ENCODE measurements at places on chromosomes 2 and 18.

DNA sequence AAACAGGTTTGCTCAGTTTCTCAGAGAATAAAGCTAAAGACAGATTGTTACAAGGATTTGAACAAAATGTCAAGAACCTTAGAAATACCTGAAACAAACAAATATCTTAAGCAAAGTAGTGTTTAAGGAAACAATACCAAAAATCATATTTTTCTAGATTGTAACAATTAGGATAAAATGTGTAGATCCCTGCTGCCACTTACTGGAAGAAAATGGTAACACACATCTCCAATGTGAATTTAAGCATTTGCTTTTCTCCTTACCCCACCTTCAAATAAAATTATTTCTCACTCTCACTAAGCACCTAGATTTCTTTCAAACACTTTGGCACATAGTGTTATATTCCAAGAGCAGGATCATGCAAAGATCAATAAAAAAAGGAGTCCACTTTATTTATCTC, 34.9 kb downstream of the SUCLG1 start:
- DNase-seq = no peak

GRCh38 chr2:65456064-65456463, 23.7 kb upstream of the SPRED2 start:
- DNase-seq = no peak

- no peak for DNase-seq
These were observed 96.5 kb upstream of the CELF4 start for GRCh38 chr18:37662099-37662498.

- DNase-seq = no peak
These were observed 19.0 kb downstream of the TWSG1 start for GRCh38 chr18:9353596-9353995.

DNA sequence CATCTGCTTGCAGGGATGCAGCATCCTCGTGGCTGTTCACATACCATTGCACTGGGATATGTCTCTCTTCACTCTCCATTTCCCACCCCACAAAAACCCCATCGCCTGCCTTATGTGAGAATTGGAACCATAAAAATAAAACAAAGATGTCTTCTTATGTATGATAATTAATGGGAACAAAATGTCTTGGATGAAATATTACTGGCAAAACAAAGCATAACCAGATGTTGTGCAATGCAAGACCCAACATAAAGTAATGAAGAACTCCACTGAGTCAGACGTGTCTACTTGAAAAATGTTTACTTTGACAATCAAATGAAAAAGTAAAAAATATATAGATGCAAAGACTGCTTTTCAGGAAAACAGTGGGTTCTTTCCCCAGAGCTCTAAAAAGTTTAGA, 611.3 kb upstream of the SYT4 start:
- DNase-seq = no peak

- DNase-seq = peak; percentile 45
These were observed 1.6 kb downstream of the KLHL29 start for GRCh38 chr2:23386339-23387220.

DNA sequence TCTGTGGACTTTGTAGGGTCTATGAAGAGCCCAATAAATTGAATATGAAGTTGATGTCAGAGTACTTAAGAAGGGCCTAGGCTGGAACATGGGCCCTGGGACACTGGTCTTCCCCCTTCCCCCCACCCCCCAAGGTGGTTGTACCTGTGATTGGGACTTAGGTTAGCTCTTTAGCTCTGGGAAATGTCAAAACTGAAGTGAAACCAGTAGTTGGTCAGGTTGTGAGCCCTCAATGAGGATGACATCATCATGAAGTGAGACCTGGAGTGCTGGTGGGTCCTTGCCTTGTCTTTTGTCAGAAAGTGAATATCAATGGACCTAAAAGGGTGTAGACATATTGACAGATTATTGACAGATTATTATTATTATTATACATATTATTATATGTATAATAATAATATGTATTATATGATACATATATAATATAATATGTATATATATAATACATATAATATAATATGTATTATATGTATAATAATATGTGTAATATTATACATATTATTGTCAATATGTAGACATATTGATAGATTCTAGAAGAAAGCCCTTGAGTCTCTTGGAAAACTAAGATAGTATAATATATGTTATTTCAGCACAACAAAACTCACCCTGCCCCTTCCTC, 5.4 kb downstream of the MARS2 start:
- DNase-seq = no peak

DNA sequence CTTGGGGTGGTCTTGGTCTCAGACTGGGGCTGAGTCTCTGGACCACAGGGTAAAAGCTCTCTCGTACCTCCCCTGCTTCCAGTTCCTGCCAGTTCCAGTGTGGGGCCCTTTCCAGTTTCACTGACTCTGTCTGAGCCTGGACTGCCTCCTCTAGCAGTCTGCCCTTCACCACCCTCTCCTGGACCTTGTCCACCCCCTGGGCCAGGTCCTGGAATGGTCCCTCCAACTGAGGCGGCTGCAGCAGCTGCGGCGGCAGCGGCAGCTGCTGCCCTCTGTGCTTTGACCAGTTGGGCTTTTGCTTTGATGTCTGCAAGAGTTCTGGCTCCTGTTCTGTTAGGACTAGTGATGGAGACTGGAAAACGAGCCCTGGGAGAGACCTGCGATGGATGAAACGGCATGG, 70.7 kb upstream of the DTNB start:
- DNase-seq = no peak

GRCh38 chr2:143482316-143482715, 353.1 kb downstream of the ARHGAP15 start:
- DNase-seq = no peak

DNA sequence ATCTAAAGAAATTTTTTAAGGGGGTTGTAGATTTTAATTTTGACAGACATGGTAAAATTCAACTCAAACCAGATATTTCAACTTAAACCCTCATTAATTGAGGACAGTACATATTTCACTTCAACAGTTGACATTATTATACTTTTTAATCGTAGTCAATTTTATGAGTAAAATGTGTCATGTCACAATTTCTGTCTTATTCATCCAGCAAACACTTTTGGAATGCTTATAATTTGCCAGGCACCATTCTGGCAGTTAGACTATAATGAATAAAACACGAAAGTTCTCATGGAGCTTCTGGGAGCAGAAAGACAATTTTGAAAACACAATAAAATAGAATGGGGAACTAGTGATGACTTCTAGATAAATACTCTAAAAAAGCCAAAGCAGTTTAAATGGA, 1094.8 kb downstream of the SUCLG1 start:
- DNase-seq = no peak

DNA sequence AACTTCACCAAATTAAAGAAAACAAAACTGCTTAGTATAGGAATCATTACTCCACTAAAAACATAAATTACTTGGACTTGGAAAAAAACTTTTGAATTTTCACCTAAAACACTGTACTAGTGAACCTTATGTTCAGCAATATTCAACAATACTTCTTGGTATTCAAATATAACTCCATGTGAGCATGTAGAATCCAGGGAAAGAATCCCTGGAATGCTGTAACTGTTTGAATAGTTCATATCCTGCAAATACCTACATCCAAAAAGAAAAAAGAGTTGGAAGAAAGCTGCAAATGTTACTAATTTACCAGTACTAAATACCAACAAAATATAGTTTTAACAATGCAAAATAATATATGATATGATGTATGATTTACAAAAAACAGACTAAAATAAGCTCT, 65.4 kb downstream of the IKZF2 start:
- no peak for DNase-seq

DNA sequence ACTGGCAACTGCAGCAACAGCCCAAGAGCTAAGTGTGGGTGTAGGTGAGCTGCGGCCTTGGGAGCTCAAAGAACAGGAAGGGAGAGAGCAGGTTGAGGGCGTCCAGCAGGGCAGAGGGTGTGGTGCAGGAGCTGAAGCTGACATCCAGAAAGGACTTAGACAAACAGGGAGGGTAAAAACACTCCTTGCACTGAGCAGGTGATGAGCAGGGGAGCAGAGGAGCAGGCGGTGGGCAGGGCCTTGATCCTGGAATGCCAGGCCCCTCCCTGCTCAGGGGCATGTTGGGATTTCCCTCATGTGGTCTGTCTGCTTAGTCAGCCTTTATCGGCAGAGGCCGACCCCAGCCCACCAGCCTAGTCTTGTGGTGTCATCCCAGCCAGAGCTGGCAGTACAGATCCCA, 63.6 kb downstream of the VSNL1 start:
- DNase-seq = peak; percentile 16

DNA sequence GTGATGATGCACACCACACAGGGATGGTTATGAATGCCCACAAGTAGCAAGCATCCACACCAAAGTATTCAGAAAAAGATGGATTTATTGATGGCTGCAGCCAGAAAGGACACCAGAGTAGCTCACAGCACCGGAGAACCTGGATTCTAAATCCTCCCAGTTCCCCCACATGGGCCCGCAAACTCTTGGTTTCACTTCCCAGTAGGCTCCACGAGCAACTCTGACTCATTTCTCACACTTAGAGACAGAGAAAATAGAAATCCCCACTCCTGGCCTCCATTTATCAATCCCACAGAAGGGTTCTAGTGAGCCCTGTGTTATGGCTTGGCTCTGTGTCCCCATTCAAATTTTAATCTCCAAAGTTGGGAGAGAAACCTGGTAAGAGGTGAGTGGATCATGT, 426.7 kb upstream of the MYT1L start:
- DNase-seq = no peak

GRCh38 chr2:26668041-26668440, 24.5 kb upstream of the KCNK3 start:
- DNase-seq = no peak

GRCh38 chr2:98457045-98457696, 12.5 kb downstream of the INPP4A start:
- DNase-seq = no peak

DNA sequence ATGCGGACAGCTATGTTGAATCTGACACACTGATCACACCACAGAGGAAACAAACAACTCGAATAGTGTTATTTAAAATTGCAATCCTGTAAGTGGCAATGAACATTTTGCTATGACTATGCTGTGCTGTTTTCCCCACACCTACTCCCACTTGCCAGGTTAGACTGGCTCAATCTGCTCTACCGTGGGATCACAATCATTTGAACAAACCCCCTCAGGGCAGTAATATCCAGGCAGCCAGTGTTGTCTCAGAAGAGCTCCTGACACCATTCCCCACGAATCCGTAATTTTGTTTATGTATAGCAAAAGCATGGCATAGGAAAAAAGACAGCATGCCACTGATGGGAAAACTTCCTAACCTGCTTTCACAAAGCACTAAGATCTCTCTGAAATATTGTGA, 284.3 kb downstream of the ERBB4 start:
- DNase-seq = no peak

DNA sequence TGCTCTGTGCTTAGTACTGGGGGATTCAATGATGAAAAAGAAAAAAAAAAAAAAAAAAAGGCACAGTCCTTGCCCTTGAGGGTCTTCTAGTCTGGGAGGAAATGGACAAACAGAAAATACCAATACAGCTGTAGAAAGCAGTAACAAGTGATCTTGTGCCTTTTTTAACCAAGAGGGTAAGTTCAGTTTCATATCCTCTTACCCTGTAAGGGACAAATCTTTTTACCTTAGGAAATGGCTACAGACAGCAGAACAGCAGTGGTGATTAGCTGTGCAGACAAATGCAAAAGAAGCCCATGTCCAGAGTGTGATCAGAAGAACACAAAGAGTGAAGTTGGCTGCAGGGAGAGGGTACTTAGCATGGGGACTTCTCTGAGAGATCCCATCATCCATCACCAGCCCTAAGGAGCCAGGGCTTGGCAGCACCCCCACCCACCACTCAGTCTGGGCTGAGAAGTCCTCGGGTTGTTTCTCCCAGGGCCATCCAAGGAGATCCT, 102.9 kb downstream of the ALPK2 start:
- DNase-seq = no peak

DNA sequence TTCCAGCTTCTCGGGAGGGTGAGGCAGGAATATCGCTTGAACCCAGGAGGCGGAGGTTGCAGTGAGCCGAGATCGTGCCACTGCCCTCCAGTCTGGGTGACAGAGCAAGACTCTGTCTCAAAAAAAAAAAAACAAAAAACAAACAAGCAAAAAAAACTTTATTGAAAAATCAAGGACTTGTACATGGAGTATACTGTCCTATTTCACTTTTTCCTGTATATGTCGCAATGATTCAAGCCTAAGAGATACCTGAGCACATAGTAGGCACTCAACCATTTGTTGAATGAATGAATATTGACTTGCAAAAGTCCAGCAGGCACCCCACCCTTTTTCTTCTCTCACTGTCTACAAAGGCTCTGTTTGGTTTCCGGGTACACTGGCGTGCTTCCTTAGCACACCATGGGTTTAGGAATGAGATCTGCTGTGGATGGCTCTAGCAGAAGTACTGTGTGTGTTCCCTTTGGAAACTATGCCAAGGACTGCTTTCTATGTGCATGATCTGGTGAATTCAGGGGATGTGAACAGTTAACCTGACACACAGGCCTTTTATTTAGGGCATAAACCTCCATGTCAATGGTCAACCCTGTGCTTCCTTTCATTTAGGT, 6.1 kb downstream of the APCDD1 start:
- DNase-seq = no peak

DNA sequence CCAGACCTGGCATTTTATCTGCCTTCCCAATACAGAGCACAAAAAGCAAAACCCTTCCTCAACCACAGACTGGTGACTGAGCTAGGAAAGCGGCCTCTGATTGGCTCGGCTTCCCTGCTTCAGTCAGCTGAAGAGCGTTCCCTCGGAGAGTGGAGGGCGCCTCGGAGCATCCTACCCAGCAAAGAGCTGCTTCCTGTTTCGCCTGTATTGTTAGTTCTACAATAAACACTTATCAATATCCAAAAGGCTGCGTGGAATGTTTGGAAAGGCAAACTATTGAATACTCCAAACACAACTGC, 125.0 kb downstream of the CACNB4 start:
- peak; percentile 31 for DNase-seq

DNA sequence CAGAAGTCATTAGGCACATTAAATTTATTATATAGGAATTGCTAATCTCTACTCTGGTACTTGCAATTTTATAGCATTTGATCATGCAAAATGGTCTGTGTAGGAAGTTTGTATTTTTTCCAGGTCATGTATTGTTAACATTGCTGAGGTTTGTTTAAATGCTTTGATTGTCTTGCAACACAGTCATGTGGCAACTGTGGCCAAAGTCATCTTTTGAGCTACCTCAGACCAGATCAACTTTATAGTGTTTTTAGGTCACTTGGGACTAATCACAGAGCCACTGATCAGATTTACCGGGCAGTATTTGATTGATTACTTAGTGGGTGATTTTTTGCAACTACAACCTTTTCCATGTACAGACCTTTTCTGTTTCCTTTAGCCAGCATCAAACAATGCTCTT, 3.7 kb downstream of the SERPINB5 start:
- DNase-seq = no peak

DNA sequence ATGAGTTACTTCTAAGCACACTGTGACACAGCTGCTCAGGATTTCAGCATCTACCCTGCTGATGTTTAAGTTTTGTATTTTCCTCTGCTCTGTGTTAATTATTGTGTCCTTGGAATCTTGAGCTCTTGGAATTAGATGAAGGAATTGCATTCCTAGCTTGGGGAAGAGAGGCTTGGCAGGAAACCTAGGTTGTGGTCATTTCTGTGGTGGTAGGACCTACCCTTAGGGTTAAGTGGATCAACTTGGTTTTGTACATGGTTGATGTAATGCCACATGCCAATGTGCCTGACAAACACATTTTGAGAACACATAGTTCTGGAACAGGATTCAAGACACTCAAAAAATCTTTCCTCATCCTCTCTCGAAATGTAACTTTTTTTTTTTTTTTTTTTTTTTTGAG, 264.5 kb upstream of the MEX3C start:
- no peak for DNase-seq
